AG08396 (cell line): ENCODE measurements at places on chromosomes 3 and 15.

GRCh38 chr15:96312641-96313335, 17.7 kb upstream of the NR2F2 start:
- DNase-seq = no peak

GRCh38 chr3:73394240-73394639, 230.5 kb downstream of the PDZRN3 start:
- DNase-seq = no peak

DNA sequence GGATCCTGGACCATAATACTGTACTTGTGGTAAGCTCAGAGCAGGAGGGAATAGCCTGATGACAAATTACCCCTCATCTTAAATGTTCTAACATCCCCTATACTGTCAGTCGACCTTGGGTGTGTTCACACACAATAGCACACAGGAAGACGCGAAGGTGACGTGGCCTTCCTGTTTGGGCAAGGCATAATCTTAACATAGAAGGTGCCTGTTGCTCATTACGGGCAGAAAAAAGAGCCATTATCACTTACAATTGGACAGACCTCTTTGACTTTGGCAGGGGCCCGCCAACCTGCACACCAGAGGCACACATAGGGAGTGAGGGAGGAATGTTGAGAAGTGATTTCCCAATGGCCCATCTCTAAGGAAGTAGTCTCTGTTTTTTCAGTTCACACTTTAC, 144.2 kb downstream of the ANO10 start:
- no peak for DNase-seq

DNA sequence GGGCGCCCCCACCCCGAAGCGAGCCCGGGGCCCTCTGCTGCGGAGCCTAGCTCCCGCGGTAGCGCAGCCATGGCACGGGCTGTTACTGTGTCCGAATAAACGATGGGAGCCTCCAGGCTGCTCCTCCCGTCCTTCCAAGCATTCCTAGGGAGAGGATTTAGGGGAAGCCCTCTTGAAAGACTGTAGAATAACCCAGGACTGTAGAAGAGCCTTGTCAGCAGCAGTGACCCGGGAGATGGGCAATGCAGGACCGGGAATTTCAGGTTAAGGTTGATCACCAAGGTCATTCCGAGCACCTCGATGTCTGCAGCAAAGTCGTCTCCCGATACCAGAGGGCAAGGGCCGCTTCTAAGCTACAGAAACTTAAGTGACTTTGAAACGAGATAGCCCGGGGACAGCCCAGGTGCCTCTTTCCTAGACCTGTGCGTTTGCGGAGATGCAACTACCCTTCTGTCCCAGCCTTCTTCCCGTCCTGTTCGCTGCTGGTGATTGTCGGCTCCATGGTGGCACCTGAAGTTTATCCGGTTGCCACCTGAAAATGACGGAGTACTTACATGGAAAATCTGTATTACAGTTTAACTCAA, 753 bp upstream of the MYO5A start:
- no peak for DNase-seq

DNA sequence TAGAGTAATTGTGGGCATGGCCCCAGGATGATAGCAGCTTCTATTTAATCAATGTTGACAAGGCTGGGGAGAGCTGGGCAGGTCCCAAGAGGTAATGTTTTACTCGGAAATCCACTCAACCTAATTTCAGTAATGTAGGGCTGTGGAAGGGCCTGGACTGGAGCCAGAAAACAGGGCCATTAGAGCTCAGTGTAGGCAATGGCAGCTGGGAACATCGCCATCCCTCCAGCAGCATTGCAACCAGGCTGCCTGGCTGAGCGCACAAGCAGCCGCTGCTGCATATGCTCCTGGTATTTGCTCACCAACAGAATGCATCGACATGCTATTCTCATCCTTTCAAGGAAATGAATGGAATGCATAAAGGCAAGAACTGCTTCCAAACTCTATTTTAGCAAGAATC, 90.0 kb downstream of the GAP43 start:
- DNase-seq = no peak

- DNase-seq = no peak
Measured at GRCh38 chr15:101232677-101233076, 19.2 kb downstream of the CHSY1 start.
